ENCODE measurements at places on chromosomes 7 and 10.

DNA sequence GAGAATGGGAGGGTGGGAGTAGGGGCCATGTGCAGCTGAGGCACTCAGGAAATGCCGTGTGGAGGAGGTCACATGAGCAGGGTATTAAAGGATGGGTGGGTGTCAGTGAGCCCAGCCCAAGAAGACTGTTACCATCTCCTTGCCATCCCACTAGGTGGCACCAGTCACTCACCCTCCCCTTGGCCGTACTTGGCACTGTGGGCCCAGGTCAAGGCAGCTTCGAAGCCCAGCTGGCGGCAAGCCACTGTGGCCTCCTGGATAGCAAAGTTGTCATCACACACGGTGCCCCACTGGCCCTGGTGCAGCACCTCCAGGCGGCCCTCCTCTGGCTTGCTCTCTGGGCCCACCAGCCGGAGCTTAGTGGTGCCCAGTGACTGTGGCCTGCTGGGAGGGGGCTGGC lies 5.4 kb downstream of the LOXL4 start:
- no peak for DNase-seq

GRCh38 chr10:106360870-106361269 lies 803.6 kb downstream of the SORCS1 start:
- peak; percentile 2 for DNase-seq

DNA sequence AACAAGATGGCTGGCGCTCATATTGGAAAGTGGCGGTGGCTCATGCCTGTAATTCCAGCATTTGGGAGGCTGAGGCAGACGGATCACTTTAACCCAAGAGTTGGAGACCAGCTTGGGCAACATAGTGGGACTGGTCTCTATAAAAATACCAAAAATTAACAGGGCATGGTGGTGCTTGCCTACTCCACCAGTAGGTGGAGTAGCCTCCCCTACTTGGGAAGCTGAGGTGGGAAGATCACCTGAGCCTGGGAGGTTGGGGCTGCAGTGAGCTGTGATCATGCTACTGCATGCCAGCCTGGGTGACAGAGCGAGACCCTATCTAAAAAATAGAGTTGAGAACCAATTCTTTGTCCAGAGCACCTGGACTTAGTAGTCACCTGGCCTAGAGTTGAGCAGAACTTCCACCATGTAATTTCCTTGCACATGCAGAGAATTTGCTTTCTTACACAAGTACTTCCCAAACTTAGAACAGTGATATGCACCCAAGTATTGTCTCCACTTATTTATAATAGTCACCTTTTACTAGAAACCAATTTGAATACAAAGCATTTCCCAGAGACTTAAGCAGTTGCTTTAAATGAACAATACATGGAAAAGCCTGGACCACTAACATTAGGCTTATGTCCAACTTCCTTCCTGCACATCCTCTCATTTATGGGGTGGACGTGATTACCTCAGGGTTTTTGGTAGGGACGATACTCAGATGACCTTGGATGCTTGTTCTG lies 15.9 kb downstream of the LAMB4 start:
- DNase-seq, result no peak

- DNase-seq, result no peak
Observed at GRCh38 chr10:122703483-122704448, 4.1 kb upstream of the C10orf120 start.

DNA sequence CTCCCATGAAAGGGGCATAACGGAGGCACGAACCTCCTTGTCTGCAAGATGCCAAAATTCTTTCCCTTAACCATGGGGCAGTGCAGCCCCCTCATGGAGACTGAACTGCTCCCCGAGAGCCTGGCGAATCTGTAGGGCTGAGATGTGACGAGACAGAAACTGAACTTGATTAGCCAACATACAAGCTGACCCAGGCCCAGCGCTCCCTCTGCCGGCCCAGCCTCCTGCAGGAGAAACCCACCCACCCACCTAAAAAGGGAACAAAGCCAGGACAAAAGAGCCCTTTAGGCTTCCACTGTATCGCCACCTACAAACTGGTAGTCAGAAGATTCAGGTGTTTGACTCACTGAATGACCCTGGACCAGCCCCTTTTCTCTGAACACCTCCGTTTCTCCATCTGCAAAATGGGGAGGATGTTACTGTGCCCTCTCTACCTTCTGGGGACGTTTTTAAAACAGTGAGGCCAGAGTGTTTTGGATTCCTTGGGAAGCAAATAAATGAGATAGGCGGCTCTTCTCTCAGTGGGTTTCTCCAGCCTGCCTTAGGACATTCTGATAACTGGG lies 58.4 kb downstream of the C10orf105 start:
- no peak for DNase-seq

- DNase-seq, result no peak
Observed at GRCh38 chr7:77330169-77330882, 85.8 kb downstream of the GSAP start.

DNA sequence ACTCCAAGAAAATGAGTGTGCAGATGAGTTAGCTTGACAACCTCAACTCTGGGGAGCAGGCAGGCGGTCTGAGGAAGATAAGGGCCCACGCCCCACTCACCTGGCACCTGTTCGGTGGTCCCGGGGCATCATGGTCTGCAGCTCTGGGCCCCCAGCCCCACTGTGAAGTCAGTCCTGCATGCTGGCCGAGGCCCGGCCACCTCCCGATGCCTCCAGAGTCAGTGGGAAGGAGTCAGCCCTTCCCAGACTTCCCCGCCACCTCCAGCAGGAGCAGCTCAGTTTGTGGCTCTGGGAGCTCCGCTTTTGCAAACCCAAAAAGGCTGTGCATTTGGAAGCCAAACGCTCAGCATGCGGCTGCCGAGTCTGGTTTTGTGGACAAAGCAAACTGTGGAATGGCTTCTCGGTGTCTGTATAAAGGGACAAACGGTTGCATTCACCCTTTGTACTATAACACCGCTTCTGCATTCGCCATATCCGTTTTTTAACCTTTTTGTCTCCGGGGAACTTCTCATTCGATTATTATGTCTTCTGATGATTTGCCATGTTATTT lies 167.3 kb downstream of the CCDC3 start:
- no peak for DNase-seq

DNA sequence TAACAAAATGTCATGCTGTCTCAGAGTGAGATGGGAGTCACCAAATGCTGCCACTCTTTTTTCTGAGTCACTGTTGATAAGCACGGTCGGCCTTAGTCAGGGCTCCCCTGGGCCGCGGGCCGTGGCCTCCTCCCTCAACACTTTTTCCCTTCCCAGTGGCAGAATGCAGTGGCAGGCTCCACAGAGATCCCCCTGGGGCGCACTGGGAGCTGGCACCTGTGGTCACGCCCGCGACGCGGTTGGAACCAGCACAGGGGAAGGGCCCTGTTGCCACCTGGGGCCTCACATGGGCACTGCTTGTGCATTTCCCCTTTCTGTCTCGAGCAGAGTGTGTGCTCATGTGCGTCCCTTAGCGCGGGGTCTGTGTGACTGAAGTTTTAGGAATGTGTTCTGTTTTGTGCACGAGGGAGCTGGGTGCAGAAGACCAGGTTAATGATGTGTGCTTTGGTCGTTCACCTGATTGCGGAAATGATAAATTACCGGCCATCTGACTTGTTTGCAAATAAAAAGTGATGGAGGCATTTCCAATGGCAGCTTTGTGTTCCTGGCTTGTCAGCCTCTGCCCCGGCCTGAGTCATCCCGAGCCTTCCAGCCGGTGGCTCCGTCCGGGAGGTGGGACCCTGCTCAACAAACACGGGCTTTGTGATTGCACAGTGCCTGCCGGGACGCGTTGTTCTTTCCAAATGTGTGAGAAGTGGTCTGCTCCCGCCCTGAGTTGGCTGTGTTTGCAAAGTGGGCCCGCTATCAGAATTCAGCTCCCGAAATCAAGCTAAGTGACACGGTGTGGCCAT lies 100.7 kb downstream of the NKX6-2 start:
- no peak for DNase-seq

- DNase-seq, result peak; percentile 29
Observed at GRCh38 chr10:94210440-94211168, 152.1 kb downstream of the NOC3L start.

- DNase-seq, result no peak
Observed at GRCh38 chr10:122974543-122975064, 5.6 kb upstream of the PSTK start.

Data from forelimb muscle (tissue), 1 donor.